ENCODE measurements at places on chromosomes 16 and 17. TPM values are rescaled to one million over a fixed set of nuclear protein-coding genes. Genes with fewer than 3 reads are reported as not detected.

PRDM7 gene
- not detected for total RNA-seq

DNA sequence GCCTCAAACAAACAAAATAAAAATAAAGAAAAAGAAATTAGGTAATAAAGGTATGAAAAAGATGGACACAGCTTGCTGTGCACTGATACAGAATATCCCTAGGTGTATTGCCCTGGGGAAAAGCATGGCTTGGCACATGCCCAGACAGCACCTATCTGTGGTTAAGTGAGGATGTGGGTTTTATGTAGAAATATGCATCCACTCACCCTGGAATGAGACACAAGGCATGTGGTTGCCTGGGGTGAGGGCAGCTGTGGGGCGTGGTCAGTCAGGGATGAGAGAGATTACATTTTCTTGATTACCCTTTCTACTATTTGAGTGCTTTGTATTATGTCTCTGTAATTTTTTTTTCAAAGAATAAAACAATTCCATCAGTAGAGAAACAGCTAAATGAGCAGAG is 6.9 kb downstream of the PLLP start:
- H3K36me3 ChIP-seq: no peaks in the 10 kb centered on the region

GRCh38 chr17:8413328-8413727 is 15.7 kb upstream of the RNF222 start:
- H3K4me1 ChIP-seq: peaks cover 5% of the 10 kb centered on the region
- no peak overlapping the region for H3K27ac ChIP-seq
- DNase-seq: no peak
- no peaks in the 10 kb centered on the region for H3K36me3 ChIP-seq

CTDNEP1 gene
- 154 TPM for total RNA-seq

DNA sequence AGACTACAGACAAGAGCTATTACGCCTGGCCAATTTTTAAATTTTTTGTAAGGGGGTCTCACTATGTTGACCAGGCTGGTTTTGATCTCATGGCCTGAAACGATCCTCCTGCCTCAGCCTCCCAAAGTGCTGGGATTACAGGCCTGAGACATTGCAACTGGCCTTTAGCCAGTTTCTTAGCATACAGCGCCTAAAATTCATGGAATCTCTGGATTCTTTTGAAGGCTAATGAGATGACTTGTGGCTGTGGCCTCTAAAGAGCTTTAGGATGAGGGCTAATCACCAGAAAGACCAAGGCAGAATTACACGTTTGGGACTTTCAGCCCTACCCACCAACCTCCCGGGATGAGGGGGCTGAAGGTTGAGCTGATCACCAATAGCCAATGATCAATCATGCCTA is 34.6 kb downstream of the AKAP10 start:
- no peak overlapping the region for H3K27ac ChIP-seq
- no peaks in the 10 kb centered on the region for H3K27me3 ChIP-seq
- peaks cover 31% of the 10 kb centered on the region for H3K36me3 ChIP-seq
- no peak overlapping the region for H3K4me3 ChIP-seq
- DNase-seq: no peak
- H3K4me1 ChIP-seq: peaks cover 1% of the 10 kb centered on the region

GRCh38 chr16:66427036-66427860 is at the start of gene BEAN1:
BEAN1 (plus strand) TSS chr16:66427295; CDS start chr16:66437677, 10,382 bp downstream.
- no peak for DNase-seq
- H3K36me3 ChIP-seq: no peaks in the 10 kb centered on the region
- peak within 1 kb of the TSS; percentile 23 for H3K27ac ChIP-seq
- H3K4me3 ChIP-seq: peak within 1 kb of the TSS; percentile 81
- no peaks in the 10 kb centered on the region for H3K4me1 ChIP-seq

KRTAP1-5 gene
- not detected for total RNA-seq

KRT32 gene
- total RNA-seq: 0.83 TPM

KRTAP17-1 gene
- total RNA-seq: not detected

- peaks cover 4% of the 10 kb centered on the region for H3K36me3 ChIP-seq
- H3K4me3 ChIP-seq: no peak overlapping the region
- H3K4me1 ChIP-seq: peaks cover 57% of the 10 kb centered on the region
- H3K27ac ChIP-seq: peak overlapping the region; percentile 40
- no peaks in the 10 kb centered on the region for H3K27me3 ChIP-seq
These were observed 225.4 kb downstream of the SEC14L1 start for GRCh38 chr17:77366206-77366557.

CA4 gene
- total RNA-seq: 11.4 TPM

- H3K4me3 ChIP-seq: no peak overlapping the region
- DNase-seq: no peak
These were observed 27.5 kb downstream of the TBX4 start for GRCh38 chr17:61479493-61480413.

PIK3R5 gene
- total RNA-seq: 0.29 TPM

- peaks cover 4% of the 10 kb centered on the region for H3K36me3 ChIP-seq
- H3K27ac ChIP-seq: no peak overlapping the region
- DNase-seq: no peak
- H3K4me1 ChIP-seq: peaks cover 23% of the 10 kb centered on the region
These were observed 50.4 kb downstream of the USP22 start for GRCh38 chr17:20992416-20992815.

KCNJ18 gene
- total RNA-seq: not detected

DNA sequence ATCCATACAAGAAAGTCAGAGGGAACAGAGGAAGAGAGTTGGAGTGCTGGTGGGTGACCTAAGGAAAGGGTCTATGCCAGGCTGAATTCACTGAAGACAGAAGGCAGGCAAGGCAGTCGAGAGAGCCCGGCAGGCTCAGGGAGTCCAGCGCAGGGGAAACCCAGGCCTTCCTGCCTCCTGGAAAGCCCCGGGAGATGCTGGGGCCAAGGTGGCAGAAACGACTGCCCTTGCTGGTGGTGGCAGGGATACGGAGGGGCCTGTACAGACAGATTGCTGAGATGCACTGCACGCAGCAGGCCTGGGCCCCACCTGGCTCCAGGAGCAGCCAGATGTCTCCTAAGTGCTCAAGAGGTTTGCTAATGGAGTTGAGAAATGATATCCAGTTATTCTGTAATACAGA is 59.8 kb downstream of the GTF3C1 start:
- peaks cover 38% of the 10 kb centered on the region for H3K36me3 ChIP-seq
- no peak overlapping the region for H3K4me3 ChIP-seq
- no peak overlapping the region for H3K27ac ChIP-seq

DNA sequence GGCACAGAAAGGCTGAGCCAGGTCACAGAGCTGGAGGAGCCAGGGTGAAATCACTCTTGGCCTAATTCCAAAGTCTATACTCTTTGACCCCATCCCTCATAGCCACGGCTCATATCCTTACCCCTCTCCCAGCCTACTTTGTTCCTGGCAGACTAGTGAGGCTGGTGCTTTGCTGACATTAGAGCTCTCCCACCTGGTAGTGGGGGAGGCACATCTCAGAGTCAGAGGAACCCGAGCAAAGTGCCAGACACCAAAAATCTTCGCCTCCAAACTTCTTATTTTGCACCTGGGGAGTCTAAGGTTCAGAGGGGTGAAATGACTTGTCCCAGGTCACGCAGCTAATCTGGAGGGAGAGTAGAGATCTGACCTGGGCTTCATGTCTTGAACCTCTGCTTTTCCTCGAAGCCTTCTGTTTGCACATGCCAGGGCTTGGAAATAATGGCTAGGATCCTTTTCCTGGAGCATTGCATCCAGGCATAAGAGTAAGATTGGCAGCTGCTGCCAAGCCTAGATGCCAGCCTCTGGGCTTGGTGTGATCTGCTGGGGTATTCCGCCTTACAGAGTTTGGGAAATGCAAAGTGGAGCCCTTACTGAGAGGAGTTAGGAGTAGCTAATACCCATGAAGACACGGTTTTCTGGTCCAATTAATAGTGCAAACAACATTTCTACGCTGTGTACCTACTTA is 126.9 kb downstream of the SPACA3 start:
- no peak overlapping the region for H3K27ac ChIP-seq
- H3K4me1 ChIP-seq: no peaks in the 10 kb centered on the region
- H3K4me3 ChIP-seq: no peak overlapping the region
- DNase-seq: no peak
- H3K36me3 ChIP-seq: no peaks in the 10 kb centered on the region
- H3K27me3 ChIP-seq: peaks cover 48% of the 10 kb centered on the region

RCVRN gene
- not detected for total RNA-seq

KCTD11 gene
- 9.5 TPM for total RNA-seq

DNA sequence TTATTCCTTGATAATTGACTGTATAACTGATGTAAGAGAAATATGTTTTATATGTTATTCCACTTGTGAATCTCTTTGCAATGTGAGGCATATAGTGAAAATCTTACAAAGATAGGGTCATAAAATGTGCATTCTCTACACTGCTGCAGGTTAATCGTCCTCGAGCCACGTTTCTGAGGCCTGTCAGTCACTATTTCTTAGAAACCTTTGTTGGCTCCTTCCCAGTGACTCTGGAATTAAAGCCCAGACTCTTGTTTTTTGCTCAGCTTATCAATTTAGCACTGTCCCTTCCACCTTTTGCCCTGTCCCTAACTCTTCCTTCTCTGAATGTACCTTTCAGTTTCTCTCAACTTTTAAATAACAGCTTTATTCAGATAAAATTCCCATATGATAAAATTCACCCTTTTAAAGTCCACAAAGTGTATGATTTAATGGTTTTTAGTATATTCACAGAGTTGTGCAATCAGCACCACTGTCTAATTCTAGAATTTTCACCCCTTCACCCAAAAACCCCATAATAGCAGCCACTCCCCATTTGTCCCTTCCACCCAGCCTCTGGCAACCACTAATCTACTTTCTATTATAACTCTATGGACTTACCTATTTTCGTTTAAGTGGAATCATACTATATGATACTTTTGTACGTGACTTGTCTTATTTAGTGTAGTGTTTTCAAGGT is 8.6 kb downstream of the TNRC6A start:
- no peak overlapping the region for H3K4me3 ChIP-seq
- peaks cover 30% of the 10 kb centered on the region for H3K4me1 ChIP-seq
- H3K36me3 ChIP-seq: peaks cover 29% of the 10 kb centered on the region

- H3K36me3 ChIP-seq: no peaks in the 10 kb centered on the region
- no peak for DNase-seq
- no peaks in the 10 kb centered on the region for H3K4me1 ChIP-seq
- H3K27me3 ChIP-seq: peaks cover 45% of the 10 kb centered on the region
- no peak overlapping the region for H3K4me3 ChIP-seq
- no peak overlapping the region for H3K27ac ChIP-seq
These were observed 17.0 kb downstream of the VWA3A start for GRCh38 chr16:22109258-22109898.

DNA sequence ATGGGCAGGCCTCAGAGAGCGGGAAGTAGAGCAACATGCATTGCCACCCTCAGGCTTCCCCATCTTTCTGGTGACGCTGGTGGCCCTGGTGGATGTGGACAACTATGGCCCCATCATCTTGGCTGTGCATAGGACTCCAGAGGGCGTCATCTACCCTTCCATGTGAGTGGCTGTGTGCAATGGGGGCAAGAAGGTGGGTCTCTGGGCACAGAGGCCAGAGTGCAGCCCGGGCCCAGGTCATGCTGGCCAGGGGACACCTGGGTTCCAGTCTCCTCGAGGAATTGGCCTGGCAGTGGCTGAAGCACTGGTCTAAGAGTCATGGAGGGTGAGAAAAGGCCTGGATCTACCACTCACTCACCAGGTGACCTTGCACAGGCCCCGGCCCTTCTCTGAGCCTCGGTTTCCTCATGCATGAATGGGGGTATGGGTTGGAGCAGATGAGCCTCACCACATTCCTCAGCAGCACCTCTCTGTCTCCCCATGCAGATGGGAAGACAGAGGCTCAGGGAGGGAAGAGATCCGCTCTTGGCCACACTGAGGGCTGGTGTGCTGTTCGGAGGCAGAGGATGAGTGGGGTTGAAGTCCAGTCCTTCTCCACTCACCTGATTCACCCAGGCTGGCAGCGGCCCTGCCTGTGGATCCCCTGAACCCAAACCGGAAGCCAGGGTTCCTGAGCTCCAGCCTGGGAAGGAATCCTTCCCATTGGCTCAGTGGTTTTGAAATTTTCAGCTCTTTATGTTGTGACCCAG is 7.2 kb upstream of the ADGRG3 start:
- DNase-seq: no peak
- H3K4me1 ChIP-seq: no peaks in the 10 kb centered on the region
- no peak overlapping the region for H3K27ac ChIP-seq
- H3K4me3 ChIP-seq: no peak overlapping the region
- H3K36me3 ChIP-seq: no peaks in the 10 kb centered on the region
- no peaks in the 10 kb centered on the region for H3K27me3 ChIP-seq

DNA sequence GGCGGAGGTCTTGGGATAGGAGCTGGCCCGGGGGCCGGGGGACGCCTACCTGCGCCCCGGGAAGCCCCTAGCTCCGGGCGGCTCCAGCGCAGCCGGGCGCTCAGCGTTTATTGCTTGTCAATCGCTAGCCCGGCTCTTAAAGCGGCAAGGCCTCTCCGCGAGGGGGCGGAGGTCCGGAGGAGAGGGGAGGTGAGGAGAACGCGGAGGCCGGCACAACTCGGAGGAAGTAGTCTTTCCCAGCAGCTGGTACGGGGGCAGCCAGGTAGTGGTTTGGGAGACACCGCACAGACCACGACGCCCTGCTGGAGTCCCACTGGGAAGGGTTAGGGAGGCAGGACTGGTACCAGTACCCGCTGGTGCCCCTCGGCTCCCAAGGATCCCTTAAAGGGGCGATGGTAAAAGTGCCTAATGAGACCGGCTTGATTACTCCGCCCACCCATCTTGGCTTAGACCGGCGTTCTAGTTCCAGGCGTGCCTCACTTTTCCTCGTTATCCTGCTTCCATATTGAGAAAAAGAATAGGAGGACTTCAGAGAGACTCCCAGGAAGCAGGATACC is at the start of gene MPP2:
MPP2 (minus strand) TSS at position 112 of the 557 bp plus-strand sequence. CDS start 3,076 bp downstream, outside the sequence.
- DNase-seq: peak; percentile 88
- H3K4me3 ChIP-seq: peak within 1 kb of the TSS; percentile 88
- no peaks in the 10 kb centered on the region for H3K36me3 ChIP-seq
- peaks cover 14% of the 10 kb centered on the region for H3K4me1 ChIP-seq
- peaks cover 52% of the 10 kb centered on the region for H3K27me3 ChIP-seq

ASB16 gene
- total RNA-seq: not detected

TMC6 gene
- 122 TPM for total RNA-seq

USP43 gene
- 6.6 TPM for total RNA-seq

MFAP4 gene
- total RNA-seq: 2.6 TPM

DNA sequence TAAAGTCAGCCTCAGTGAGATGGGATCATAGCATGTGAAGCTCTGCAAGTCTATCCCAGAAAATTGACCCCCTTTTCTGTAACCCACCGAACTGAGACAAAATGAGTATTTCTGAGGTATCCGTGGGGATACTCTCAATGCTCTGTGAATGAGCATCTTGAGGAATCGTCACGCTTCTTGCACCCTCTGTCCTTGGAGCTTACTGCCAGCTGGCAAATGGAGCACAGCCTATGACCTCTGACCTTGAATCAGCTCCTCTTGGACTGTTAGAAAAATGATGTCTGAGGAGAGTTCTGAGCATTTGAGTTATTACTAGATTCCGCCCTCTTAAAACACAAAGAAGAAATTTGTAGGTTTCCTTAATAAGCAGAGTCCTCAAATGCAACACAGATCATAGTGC is 342.1 kb downstream of the ZFHX3 start:
- H3K27me3 ChIP-seq: no peaks in the 10 kb centered on the region
- DNase-seq: no peak
- peaks cover 4% of the 10 kb centered on the region for H3K36me3 ChIP-seq

- H3K27me3 ChIP-seq: no peaks in the 10 kb centered on the region
- peaks cover 27% of the 10 kb centered on the region for H3K4me1 ChIP-seq
- H3K27ac ChIP-seq: peak overlapping the region; percentile 81
- H3K36me3 ChIP-seq: peaks cover 10% of the 10 kb centered on the region
These were observed 716 bp downstream of the TK1 start for GRCh38 chr17:78185981-78186691.

- peak overlapping the region; percentile 72 for H3K27ac ChIP-seq
- no peaks in the 10 kb centered on the region for H3K36me3 ChIP-seq
- H3K4me1 ChIP-seq: peaks cover 19% of the 10 kb centered on the region
These were observed 20.9 kb upstream of the MPRIP start for GRCh38 chr17:17021194-17021863.
